ENCODE measurements at places on chromosomes 4 and X.

DNA sequence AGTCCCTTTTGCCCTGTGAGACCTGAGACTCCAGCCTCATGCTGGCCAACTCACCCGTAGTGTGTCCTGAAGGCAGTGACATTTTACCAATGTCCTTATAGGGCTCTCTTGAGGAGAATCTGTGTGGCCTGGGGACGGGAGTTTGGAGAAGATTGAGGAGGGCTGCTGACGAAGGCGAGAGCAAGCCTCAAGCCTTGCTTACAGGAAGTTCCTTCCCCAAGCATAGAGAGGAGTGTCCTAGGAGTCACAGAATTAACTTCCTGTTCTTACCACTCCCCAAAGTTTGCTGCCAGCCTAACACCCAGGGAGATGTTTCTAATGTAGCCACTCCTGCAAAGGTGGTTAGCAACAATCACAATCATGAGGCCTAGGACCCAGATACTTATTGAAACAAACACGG, at the start of gene NXF3:
Gene NXF3 (minus strand): TSS at position 202 of the 400 bp plus-strand sequence. CDS start 120 bp downstream, at position 82.
- DNase-seq, result no peak

DNA sequence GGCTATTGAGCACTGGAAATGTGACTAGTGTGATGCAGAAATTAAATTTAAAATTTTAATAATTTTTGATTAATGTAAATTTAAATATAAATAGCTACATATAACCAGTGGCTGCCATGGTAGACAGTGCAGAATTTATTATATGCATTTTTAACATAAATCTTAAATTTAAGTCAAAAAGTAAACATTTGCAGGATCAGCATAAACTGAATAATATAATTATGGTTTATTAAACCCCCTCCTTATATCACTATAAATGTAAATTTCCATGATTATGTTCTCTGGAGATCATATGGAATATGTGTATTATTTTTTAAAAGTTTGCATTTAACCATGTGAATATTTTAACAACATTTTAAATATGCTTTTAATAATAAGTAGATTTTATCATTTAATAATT, 155.8 kb downstream of the TEX13C start:
- DNase-seq, result no peak

GRCh38 chrX:43500246-43500645, 155.9 kb upstream of the MAOA start:
- DNase-seq, result no peak

DNA sequence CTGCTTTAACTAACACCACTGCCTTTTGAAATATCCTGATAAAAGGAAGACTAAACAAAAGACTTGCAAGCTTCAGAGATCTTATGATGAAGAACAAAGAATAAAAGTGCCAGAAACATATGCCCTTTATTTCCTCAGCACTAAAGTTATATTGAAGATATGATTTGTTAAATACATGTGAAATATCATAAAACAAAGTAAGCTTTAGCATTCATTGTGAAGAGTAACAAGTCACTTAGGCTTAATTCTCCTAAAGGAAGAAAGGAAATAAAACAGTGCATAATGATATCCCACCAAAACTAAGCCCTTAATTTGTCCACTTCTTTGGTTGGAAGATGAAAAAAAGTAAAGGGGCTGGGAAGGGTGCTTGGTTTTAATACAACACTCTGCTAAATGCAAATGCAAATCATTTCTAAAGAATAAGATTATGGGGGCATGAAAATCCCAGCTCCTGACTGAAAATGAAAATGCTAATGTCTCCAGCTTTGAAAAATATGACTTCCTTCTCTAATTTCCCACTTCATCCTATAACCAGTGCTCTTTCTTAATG, 227.2 kb downstream of the FAT4 start:
- no peak for DNase-seq

DNA sequence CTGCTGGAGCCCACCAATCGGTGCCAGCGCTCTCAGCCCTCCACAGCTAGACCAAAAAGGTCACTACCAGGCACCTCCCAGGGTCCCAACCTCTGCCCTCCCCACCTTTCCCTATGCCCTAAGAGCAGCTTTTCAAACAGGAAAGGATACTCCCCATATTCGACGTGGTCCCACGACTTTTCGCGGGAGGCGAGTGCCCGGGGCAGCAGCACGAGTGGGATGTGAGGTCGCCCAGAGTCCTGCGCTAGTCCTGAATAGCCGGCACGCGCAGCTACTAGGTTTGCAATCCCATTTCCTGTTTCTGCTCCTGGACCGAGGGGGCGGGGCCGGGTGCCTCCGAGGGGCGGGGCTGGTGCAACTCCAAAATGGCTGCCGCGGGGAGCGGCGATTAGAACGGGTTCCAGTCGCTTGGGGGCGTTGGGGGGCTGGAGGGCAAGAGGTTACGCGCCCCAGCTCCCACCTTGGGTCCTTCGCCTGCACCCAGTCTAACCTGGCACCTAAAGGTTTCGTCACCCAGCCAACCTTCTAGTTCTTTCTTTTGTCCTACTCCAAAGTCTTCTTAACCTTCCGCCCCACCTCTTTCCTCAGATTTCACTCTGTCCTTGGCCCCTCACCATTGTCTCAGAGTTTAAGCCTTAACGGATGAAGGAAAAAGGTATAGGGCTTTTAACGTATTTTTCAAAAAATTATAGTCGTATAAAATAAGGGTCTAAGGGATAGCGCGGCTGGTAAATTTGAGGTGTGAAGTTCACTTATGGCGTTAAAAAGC, 85.0 kb upstream of the TENT5D start:
- no peak for DNase-seq

DNA sequence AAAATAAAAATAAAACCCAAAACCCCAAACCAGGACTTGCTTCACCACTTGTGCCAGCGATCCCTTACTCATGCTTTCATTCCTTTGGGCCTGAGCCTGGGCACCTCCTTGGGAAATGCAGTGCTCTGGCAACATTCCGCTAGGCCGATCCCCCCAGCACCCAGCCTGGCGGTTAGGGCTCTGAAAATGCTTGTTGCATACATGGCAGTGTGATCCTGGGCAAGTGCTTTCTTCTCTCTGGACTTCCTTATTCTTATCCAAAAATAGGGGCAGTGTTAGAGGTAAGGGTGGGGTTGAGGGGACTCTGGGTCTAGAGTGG, 4.6 kb downstream of the ZNF185 start:
- DNase-seq, result no peak

- no peak for DNase-seq
Measured at GRCh38 chr4:15451866-15452765, 17.6 kb upstream of the CC2D2A start.

DNA sequence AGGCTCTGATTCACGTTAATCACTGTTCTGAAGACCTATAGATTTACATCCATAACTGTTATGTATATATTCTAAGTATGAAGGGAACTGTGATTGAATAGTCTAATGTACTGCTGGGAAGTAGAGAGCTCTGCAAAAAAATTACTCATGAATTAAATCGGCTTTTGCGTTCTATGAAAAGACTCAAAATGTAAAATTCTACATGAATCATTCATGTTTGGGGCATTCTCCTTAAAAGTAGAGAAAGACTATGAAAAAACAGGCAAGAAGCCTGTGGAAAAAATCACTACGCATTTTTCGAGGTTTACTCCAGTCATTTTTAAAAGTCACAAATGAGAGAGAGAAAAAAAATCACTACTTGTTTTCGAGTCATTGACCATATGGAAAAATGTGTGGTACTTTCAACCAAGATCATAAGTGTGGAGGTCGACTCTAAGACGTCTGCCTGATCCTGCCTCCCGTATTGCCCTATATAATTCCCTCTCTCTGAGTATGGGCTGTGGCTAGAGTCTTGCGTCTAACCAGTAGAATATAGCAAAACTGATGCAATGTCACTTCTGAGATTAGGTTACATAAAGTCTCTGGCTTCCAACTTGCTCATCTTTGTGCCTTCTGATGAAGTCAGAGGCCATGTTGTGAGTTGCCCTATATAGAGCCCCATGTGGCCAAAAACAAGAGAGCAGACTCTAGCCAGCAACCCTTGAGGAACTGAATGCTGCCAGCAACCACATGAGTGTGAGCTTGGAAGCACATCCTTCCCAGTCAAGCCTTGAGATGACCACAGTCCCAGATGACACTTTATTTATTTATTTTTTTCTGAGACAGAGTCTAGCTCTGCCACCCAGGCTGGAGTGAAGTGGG, 32.1 kb upstream of the VEGFD start:
- no peak for DNase-seq

DNA sequence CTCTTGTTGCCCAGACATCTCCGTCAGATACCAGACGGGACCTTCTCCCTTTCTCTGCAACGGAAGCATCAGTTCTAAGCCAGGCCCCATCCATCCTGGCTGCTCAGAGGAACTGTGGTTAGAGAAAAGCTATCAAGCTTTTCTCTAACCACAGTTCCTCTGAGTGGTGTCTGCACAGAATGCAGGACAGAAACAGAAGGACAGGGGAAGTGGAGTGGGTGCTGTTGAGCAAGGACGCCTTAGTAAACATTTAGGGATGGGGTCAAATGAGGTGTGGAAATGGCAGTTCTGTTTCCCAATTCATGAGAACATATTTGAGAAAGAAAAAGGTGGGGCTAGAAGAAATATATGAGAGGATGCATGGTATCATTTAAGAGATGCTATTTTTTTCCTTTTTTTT, 283.8 kb downstream of the CRLF2 start:
- DNase-seq, result no peak

DNA sequence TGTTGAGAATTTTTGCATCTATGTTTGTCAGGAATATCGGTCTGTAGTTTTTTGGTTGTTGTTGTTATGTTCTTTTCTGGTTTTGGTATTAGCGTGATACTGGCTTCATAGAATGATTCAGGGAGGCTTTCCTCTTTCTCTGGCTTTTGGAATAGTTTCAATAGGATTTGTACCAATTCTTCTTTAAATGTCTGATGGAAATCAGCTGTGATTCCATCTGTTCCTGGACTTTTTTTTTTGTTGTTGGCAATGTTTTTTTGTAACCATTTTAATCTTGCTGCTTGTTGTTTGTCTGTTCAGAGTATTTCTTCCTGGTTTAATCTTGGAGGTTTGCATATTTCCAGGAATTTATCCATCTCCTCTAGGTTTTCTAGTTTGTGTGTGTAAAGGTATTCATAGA, 81.5 kb upstream of the GK2 start:
- DNase-seq, result no peak

GRCh38 chr4:87053176-87053658, 118.4 kb downstream of the AFF1 start:
- DNase-seq, result no peak

GRCh38 chr4:107877361-107877760, 52.6 kb downstream of the SGMS2 start:
- no peak for DNase-seq

DNA sequence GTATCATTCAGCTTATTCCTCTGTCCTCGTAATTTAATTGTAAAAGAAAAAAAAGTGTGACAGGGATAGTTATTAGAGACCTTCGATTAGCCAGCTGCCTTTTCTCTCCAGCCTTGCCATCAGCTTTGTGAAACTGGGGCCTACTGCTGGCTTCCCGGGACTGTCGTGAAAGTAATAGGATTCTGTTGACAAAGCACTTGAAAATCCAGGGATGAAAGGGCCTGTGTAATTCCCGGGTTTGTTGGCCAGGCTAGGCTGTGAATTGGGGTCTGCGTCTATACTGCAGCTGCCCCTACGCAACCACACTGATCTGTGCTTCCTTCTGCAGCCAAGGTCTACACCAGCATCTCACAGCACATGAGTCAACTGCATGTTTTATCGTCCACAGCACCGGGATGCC, 120.4 kb upstream of the SCML1 start:
- DNase-seq, result no peak
